ENCODE measurements at places on chromosomes 2 and 18.

DNA sequence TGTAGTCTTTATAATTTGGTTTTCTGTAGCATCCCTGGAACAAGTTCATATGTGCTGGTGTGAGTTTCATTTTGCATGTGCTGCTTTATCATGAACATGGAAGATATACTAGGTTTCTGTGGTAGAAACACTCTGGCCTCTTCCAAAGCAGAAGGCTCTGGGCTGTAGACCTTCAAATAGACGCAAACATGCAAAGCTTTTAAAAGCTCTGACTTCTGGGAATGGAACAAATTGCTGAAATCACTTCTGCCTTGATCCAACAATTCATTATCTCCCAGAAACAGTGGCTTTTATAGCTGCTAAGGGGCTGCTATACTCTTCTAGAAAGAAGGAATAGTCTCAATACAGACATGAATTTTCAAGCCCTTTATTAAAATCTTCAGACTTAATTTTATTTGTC is 382.2 kb downstream of the LRP1B start:
- DNase-seq = no peak

GRCh38 chr18:27942706-27943105 is 234.2 kb downstream of the CDH2 start:
- no peak for DNase-seq

- no peak for DNase-seq
Observed at GRCh38 chr18:74733598-74733997, 135.9 kb downstream of the ZNF407 start.

DNA sequence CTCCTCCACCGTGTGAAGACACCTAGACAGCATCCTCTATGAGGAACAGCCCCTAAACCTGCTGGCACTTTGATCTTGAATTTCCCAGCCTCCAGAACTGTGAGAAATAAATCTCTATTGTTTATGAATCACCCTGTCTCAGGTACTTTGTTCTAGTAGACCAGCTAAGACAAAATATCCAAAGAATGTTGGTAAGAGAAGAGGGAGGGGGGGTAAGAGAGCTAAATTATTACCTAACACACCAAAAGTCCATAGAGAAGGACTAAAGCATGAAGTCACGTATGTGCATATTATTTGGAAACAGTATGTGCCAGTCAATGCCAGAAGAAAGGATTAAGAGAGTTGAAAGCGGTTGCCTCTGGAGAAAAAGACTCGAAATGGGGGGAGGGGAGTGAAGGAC is 211.0 kb downstream of the SP3 start:
- DNase-seq = no peak

DNA sequence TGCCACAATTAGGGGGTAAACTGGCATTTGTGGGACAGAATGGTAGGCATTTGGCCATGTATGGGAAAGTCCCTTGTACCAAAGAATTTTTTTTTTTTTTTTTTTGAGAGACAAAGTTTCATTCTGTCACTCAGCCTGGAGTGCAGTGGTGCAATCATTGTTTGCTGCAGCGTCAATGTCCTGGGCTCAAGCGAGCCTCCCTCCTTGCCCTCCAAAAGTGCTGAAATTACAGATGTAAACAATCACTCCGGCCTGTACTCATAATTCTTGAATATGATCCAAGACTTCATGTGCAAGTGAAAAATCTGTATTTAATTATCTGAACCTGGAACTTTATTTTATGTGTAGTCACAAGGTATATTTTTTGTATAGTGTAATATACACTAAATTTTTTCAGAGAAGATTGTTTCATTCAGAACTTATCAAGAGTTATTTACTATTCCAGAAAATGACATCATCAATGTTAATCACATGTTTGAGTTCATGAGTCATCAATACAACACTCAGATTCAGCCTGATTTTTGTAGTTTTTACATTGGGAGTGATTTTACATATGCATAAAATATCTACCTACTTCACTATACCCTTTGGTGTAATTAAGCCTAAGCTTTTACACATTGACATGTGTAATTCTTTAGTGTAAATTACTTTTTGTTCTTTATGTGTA is 138.7 kb upstream of the L3MBTL4 start:
- no peak for DNase-seq

GRCh38 chr2:15756882-15757819 is 165.5 kb downstream of the DDX1 start:
- no peak for DNase-seq

DNA sequence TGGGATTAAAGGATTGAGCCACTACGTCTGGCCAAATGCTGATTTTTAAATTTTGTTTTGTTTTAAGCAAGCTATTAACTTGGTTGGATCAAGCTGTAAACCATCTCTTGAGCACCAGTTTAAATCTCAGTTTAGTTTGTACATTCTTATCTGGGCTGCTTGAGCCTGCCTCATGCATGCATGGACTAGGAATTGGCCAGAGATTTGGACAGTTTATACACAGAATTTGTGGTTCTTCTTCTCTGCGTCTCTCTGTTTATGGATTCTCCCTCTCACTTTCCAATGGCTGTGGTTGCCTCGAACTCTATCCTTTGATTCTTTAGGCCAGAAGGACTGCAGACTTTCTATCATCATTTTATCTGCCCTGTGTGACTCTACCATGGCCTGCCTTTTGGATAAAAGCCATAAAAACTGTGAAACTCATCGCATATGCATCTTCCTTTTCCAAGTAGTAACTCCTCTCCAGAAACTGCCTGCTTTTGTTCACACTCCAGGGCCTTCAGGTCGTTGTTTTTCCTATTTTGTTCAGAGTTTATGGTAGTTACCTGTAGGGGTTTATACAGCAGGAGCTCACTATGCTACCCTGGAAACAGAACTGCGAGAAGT is 32.5 kb upstream of the PLB1 start:
- DNase-seq = no peak

DNA sequence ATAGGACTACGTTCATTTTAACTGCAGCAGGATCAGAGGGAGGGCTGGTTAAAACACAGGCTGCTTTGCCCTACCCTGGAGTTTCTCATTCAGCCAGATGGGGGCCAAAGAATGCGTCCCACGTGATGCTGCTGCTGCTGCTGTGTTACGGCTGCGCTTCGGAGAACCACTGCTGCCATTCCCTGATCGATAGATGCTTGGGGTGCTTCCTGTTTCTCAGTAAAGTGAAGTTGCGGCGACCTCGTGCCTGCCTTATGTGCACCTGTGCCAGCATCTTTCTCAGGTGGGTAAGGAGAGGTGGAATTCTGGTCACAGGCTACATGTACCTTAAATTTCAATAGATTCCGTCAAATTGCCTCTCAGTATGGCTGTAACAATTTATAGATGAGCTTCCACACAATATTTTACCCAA is 24.7 kb upstream of the TOGARAM2 start:
- no peak for DNase-seq

GRCh38 chr2:133253793-133254192 is 314.5 kb downstream of the NCKAP5 start:
- DNase-seq = no peak

- no peak for DNase-seq
Observed at GRCh38 chr2:168169097-168169745, 78.2 kb downstream of the STK39 start.

DNA sequence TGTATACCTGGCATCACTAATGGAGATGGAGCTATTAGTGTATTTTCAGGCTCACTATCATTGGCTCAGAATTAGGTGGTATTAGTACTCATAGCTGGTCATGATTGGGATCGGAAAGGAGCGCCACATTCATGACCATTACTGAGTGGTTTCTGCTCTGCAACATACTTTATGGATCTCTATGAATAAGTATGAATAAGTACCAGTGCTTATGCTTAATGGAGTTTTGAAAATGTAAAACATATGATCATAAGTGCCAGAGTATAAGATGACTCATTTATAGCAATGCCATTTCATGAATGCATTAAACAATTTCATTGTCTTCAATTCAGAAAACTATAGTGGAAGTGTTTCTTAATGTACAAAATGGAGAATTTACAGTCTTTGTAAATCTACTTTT is 156.7 kb downstream of the GALNT3 start:
- no peak for DNase-seq

DNA sequence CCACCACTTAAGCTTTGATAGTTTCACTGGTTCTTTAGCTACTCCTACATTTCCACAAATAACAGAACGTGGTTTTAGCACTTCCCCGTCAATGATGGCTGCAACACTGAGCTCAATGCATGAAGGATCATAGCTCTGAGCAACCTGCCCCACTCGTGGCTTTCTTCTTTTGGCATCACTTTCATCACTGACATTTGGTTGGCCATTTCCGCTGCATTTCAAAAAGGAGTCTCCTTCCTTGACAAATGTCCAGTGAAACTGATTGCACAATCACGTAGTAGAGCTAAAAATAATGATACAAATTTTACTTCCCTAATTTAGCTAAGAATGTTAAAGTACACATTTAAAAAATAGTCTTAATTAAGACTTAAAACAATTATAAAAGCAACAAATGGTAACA is 205.2 kb upstream of the HDAC4 start:
- DNase-seq = no peak

DNA sequence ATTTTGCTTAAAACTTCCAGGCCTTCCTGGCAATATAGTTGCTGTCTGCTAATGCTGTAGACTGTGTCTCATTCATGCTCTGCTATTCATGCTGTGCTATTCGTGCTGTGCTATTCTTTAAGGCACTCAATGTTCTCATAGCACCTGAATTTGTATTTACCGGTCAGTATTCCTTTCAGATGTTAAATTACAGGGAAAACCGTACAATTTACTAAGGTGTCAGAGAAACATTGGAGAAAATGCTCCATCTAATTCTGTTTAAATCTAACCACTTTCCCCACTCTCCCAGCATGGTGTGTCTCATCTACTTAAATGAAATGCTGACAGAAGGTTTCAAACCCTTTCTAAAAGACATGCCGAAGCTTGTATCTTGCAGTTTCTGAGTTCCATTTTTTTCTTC is 25.0 kb downstream of the FAM171B start:
- DNase-seq = no peak

- DNase-seq = no peak
Observed at GRCh38 chr2:128345436-128346165, 26.9 kb upstream of the HS6ST1 start.

GRCh38 chr2:218332920-218333645 is 23.6 kb upstream of the CATIP start:
- peak; percentile 26 for DNase-seq

DNA sequence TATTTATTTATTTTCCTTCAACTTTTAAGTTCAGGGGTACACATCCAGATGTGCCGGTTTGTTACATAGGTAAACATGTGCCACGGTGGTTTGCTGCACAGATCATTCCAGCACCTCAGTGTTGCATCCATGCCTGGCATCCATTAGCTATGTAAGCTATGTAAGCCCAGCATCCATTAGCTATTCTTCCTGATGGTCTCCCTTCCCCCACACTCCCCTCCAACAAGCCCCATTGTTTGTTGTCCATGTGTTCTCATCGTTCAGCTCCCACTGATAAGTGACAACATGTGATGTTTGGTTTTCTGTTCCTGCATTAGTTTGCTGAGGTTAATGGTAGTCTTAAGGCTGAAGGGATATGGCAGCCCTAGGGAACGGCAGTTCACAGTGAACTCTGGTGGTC is 203.4 kb downstream of the CTNNA2 start:
- no peak for DNase-seq

DNA sequence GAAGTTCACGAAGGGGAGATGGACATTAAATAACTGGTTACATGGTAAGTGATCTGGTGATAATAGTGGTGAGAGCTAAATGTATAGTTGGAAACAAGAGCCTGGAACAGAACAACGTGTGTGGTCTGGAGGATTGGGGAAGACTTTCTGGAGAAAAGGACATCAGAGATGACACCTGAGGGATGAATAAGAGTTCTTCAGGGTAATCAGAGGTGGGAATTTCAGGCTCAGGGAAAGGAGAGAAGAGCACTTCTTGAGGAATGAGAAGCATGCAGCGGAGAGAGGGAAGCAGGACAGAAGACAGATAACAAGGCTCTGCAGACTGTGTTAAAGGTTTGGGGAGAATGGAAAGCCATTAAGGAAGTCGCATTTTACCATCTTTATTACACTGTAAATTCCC is 450.7 kb downstream of the TNS1 start:
- DNase-seq = no peak

GRCh38 chr2:11337909-11338308 is 6.5 kb downstream of the ROCK2 start:
- no peak for DNase-seq

GRCh38 chr2:12807907-12808810 is 91.4 kb downstream of the TRIB2 start:
- peak; percentile 10 for DNase-seq

DNA sequence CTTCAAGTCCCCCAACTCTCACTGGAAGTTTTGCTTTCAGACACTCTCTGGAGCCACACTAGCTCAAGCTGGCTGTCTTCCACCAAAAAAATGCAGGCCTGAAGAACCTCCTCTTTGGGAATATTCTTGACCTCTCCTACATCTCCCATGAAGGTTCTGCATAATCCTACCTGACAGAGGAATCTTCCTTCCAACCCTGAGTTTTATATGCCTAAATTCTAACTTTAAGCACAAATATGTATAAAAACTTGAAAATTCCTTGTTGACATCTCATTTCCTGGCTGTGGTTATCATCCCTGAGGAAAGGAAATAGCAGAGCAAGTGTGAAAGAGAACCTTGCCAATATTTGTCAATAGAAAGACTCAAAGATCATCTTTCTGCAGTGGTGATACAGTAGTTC is 249.0 kb downstream of the LPIN1 start:
- DNase-seq = no peak

DNA sequence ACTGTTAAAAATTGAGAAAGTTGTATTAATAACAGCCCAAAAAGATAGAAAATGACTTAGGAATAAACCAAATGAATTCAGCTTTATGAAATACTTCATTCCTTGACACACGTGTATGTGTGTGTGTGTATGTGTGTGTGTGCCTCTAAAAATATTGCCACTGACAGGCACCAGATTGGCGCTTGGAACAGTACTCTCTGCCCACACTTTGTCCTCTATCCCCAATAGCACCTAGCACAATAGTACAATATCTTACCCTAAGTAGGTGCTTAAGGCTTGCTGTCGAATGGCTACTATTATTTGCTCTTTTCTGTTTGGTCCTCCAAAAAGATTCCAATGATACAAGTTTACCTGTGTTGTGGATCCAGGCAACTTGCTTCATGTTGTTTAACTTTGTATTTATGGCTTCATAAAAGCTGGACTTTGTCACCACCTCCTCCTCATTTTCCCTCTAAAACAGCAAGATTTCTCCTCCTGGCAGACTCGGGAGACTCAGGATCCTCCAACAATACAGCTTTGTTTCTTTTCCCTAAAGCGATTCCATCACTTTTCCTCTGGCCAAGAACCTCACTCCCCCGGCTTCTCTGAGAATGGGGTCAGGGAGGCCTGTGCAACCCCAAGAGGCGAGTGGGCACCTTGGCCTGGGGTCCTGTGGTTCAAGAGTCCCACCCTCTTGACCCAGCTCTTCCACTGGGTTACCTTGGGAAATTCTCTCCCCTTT is 43.3 kb upstream of the LCLAT1 start:
- DNase-seq = no peak

All from substantia nigra (tissue), 51 donors.